ENCODE measurements at places on chromosomes 11 and 22.

DNA sequence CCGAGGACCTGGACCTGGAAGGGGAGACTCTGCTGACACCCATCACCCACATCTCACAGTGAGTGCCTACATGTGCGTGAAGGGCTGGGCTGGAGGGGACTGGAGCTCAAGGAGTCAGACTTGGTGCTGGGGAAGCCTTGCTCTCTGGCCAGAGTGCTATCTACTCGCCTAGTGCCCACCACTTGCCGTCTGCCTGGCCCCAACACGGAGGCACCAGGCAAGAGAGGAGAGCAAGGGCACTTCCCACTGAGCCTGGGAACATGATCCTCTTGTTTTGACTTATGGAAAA lies 37.8 kb downstream of the KCNQ1OT1 start:
- no peak for DNase-seq

DNA sequence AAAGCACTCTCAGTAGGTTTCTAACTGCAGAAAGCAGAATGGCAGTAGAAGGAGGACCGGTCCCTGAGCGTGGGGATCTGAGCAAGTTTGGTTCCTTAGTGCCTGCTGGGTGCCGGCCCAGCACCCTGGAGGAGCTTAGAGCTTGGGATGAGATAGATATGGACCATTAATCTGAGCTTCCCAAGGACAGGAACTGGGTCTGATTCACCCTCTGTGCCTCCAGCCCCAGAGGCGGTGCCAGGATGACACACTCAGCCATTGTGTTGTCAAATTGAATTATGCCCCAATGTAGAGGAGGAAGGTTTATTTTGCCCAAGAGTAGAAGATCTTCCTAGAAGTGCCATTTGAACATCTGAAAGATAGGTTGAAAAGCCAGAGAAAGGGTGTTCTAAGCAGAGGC lies 4.3 kb downstream of the ZC3H7B start:
- no peak for DNase-seq

- no peak for DNase-seq
Observed at GRCh38 chr11:33040033-33040861, 875 bp downstream of the TCP11L1 start.

DNA sequence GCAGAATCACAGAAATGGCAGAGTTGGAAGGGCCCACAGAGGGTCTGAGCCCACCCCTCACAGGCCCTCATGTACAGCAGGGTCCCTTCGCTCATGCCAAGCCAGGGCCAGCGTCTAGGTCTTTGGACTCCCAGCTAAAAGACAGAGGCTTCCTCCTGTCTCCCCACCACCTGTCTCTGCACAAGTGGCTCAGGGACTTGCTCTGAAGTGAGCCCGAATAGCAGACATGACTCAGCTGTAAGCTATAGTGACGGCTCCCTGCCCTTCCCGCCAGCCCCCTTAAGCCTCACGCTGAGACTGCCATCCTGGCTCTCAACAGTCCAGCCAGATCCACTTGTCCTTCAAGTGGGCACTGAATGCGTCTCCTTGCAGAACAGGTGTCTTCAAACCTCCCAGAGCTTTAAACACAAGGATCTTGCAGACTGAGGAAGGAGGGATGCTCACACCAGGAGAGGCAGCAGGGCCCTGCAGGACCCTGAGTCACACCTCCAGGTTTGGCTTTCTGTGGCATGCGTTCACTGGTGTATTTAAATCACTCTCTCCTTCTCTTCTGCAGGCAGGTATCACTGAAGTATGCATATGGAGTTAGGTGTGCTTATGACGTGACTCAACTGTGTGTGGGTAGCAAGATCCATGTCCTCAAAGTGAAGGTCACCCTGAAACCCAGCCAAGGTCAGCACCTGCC lies 154.9 kb downstream of the CACNA1I start:
- no peak for DNase-seq

DNA sequence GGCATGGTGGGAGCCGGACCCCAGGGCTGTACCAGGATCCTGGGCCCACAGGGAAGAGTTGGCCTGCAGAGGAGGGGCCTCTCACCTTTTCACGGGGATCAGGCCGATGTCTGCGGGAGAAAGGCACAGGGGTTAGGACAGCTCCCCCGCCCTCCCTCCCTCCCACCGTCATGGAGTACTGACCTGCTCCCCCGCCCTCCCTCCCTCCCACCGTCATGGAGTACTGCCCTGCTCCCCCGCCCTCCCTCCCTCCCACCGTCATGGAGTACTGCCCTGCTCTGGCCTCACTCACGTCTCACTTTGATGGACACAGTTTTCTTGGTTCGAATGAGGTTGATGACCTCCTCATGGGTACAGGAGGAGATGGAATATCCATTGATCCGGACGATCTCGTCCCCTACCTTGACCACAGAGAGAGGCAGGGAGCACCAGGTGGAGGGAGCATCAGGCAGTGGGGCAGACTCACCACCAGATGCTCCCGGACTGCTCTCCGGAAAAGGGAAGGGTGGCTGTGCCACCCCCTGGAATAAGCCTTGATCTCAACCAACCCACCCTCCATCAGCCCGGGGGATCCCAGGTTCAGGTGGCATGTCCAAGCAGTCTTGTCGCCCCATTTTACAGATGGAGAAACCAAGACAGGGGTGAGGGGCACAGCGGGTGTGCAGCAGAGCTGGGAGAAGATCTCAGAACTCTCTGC lies 17.1 kb downstream of the USH1C start:
- no peak for DNase-seq

DNA sequence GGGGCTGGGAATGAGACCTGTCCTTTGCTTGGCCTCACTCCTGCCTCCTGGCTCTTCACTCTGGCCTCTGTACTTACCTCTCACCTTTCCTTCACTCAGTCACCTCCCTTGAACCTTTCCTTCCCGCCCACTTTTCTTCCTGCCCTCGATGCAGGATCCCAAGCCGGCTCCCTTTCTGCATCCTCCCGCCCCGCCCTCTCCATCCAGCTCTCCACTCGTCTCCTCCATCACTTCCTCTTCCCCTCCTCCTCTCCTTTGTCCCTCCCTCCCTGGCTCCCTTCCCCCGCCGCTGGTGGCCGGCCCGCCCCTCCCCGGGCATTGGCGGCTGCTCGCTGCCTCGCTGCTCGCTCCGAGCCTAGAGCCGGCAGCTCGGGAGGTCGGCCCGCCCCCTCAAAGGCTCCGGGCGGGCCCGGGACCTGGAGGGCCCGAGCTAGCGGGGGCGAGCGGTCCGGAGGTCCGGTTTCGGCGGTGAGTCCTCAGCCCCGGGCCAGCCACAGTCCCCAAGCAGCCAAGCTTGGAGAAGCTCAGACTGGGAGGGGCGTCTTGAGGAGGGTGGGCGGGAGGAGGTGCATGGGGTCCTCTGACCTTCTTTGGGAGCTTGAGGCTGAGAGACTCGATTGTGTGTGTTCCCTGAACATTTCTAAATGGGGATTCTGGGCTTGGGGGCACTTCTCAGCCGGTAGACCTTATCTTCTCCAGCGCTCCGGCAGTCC lies 13.8 kb downstream of the PHLDB1 start:
- peak; percentile 18 for DNase-seq

- no peak for DNase-seq
Observed at GRCh38 chr11:11611381-11611780, 10.4 kb downstream of the GALNT18 start.

DNA sequence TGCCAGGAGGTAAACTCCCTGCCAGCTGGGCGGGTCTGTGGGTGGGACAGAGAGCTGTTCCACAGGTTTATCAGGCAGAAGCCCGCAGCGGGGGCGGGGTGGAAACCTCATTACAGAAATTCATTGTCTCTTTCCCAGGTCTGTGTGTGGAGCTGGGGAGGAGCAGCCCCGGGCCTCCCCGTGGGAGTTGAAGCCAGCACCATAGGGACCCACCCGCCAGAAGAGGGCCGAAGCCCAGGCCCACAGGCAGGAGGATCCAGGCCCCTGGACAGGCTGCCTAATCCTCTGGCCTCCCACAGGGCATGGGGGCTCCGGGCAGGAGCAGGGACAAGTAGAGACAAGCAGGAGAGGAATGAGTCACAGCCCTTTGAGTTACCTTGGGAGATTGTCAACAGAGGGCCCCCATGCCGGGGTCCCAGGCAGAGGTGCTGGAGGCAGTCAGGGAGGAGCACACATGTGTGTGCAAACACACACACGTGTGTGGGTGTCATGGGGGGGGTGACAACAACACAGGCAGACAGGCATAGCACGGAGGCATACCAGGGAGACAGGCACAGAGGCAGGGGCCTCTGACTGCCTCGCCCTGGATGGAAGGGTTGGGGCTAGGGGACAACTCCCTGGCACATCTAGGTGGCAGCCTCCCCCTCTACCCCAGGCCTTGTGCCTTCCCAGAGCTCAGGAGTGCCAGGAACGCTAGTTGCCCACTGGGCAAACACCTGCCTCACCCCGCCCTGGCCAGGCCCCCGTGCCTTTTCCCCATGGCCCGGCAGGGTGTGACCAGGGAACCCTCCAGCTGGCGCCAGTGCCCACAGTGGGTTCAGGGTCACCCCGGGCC lies 1.4 kb downstream of the CDC42BPG start:
- no peak for DNase-seq

DNA sequence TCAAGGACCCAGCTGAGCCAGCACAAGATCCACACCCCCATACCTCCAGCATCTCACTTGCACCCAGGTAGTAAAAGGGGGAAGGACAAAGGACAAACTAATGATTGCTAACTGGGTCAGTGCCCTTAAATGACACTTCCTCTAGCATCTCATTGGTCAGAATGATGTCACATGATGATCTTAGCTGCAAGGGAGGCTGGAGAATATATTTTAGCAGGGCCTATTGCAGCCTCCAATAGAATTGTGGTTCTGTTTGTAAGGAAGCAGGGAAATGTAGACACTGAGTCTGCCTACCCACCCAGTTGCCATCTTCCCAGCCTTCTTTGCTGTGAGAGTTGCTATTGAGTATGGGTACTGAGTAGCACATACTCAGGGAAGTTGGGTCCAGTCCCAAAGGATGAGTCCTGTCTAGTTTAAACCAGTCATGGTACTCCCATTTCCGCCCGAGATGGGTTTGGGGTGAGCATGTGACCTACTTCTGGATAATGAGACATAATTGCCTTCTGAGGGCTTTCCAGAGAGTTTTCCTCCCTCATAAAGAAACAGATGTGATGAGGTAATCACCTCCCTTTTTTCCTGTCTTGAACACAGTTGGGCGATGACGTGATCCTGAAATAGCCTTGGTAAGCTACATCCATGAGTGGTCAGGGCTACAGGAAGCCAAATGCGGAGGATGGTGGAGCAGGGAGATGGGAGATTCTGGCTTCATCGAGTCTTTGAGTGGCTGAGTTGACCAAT lies 5.5 kb upstream of the DNAL4 start:
- no peak for DNase-seq

DNA sequence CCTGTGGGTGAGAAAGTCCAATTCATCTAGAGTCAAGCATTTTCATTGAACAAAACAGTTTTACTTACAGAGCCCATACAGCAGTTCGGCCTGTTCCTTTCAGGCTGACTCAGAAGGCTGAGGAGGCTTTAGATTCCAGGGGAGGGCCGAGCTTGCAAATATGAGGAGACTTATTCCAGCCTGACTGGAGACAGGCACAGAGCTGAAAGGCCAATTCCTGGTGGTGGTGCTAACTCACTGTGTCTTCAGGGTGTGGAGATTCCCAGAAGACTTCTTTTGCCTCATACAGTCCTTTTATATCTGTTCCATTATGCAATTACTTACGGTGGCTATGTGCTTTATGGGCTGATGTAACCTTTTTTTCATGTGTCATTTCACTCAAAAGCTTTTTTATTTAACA lies at the start of gene OR51E2:
Gene OR51E2, minus strand, starts transcription at position 269 of the 400 bp plus-strand sequence. CDS start 15,142 bp downstream, outside the sequence.
- DNase-seq: no peak

DNA sequence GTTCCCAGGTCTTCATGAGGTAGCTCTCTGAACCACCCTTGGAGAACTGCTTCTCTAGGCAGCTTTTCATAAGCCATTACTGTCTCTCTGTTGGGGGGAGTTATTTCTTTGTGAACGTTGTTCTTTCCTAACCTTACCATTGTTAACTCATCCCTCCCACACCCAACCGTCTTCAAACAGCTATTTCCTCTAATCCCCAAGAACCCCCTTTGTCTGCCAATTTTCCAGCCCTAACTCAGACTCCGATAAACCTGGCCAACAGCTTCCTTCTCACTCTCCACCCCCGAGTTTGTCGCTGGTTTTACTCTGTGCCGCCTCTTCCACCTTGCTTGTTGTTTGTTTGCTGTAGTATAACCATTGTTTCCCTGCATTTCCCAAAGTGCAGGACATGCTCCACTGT lies 131.5 kb downstream of the CCDC34 start:
- DNase-seq: no peak

DNA sequence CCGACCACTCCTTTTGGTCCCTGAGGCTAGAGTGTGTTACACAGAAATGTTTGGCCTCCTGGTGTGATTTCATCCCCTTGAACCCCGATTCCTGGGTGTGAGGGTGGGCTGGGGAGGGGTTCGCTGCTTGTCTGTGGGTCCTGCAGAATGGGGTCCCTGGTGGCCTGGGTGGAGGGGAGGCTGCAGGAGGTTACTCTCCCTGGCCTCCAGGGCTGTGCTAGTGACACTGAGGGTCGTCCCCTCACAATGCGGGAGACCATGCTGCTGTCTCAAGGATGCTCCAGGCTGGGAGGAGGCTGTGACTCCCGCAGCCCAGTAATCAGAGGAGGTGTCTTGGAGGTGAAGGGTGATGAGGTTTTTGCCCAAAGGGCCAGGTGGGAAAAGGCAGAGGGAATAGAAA lies 17.0 kb upstream of the OMP start:
- no peak for DNase-seq

- no peak for DNase-seq
Observed at GRCh38 chr11:97865424-97866012, 1155.2 kb upstream of the CNTN5 start.

GRCh38 chr11:65862941-65863888 lies 3.0 kb downstream of the MUS81 start:
- DNase-seq: no peak

GRCh38 chr22:49449811-49450446 lies 377.7 kb downstream of the BRD1 start:
- DNase-seq: no peak

DNA sequence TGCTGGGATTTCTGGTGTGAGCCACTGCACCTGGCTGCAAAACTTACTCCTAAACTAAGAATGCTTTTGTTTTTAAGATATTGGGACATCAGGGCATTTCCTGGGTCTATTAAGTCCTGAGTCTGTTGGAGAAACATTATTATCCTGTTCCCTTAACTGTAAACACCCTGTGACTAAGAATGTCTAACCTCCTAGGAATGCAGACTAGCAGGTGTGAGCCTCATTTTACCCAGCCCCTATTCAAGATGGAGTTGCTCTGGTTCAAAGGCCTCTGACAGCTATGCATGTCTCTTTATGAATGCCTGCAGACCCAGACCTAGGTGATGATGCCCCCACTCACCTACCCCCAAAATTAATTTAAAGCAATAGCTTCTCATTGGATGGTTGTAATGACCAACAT lies 46.2 kb downstream of the DEPDC5 start:
- no peak for DNase-seq

GRCh38 chr11:5288108-5288905 lies 13.4 kb downstream of the OR51B4 start:
- no peak for DNase-seq

Data from activated gamma-delta T cell treated with Interleukin-2 at 50 U/mL for 16 hours (primary cell).